H9 (cell line): ENCODE measurements at places on chromosomes 5 and 9.

GRCh38 chr5:113166852-113167366, 190.3 kb downstream of the DCP2 start:
- H3K4me1 ChIP-seq = no peaks in the 10 kb centered on the region; the same call in 1 of the 2 replicates
- H3K27ac ChIP-seq = no peak overlapping the region
- no peaks in the 10 kb centered on the region for H3K27me3 ChIP-seq
- H3K36me3 ChIP-seq = no peaks in the 10 kb centered on the region

- no peaks in the 10 kb centered on the region for H3K27me3 ChIP-seq
- H3K27ac ChIP-seq = no peak overlapping the region
- peaks cover 36% of the 10 kb centered on the region for H3K36me3 ChIP-seq
- H3K4me1 ChIP-seq = no peaks in the 10 kb centered on the region
- no peak for DNase-seq
- H3K4me3 ChIP-seq = no peak overlapping the region
These were observed 49.1 kb downstream of the JADE2 start for GRCh38 chr5:134574521-134574920.

DNA sequence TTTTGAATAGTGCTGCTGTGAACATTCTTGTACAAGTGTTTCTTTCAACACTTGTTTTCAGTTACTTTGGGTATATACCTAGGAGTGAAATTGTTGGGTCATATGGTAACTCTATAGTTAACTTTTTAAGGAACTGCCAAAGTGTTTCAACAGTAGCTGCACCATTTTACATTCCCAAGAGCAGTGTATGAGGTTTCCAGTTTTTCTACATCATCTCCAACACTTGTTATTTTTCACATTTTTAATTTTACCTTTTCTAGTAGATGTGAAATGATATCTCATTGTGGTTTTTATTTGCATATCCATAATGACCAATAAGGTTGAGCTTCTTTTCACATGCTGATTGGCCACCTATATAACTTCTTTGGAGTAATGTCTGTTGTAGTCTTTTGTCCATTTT, 40.0 kb upstream of the FOXE1 start:
- no peaks in the 10 kb centered on the region for H3K27me3 ChIP-seq
- no peak for DNase-seq
- H3K36me3 ChIP-seq = no peaks in the 10 kb centered on the region
- H3K27ac ChIP-seq = no peak overlapping the region
- H3K4me3 ChIP-seq = no peak overlapping the region

- no peak overlapping the region for H3K27ac ChIP-seq
- H3K36me3 ChIP-seq = no peaks in the 10 kb centered on the region; the same call in 2 of the 3 replicates
- H3K27me3 ChIP-seq = peaks cover 13% of the 10 kb centered on the region; the same call in 1 of the 2 replicates
- peak overlapping the region; percentile 68 for H3K4me3 ChIP-seq
- H3K4me1 ChIP-seq = peaks cover 4% of the 10 kb centered on the region; the same call in 1 of the 2 replicates
- no peak for DNase-seq
These were observed 980 bp upstream of the RHOBTB3 start for GRCh38 chr5:95730011-95730700.

- no peaks in the 10 kb centered on the region for H3K27me3 ChIP-seq
- no peak overlapping the region for H3K27ac ChIP-seq
- H3K36me3 ChIP-seq = no peaks in the 10 kb centered on the region
- 0 out of 2 replicates have a peak, but pooled peaks cover 5% of the 10 kb centered on the region for H3K4me1 ChIP-seq
These were observed 233.8 kb upstream of the FBXL7 start for GRCh38 chr5:15266229-15266628.

GRCh38 chr9:98570055-98570454, 138.7 kb downstream of the GABBR2 start:
- H3K27me3 ChIP-seq = no peaks in the 10 kb centered on the region
- H3K27ac ChIP-seq = no peak overlapping the region
- DNase-seq = no peak
- no peak overlapping the region for H3K4me3 ChIP-seq
- no peaks in the 10 kb centered on the region for H3K4me1 ChIP-seq
- no peaks in the 10 kb centered on the region for H3K36me3 ChIP-seq

- no peaks in the 10 kb centered on the region for H3K27me3 ChIP-seq
- DNase-seq = no peak
- H3K27ac ChIP-seq = no peak overlapping the region
These were observed 222.9 kb upstream of the MEF2C start for GRCh38 chr5:89105836-89106235.

- DNase-seq = no peak
- no peak overlapping the region for H3K4me3 ChIP-seq
- H3K27ac ChIP-seq = no peak overlapping the region
- H3K36me3 ChIP-seq = no peaks in the 10 kb centered on the region
- H3K4me1 ChIP-seq = no peaks in the 10 kb centered on the region
These were observed 215.3 kb downstream of the SPOCK1 start for GRCh38 chr5:137283801-137284200.

DNA sequence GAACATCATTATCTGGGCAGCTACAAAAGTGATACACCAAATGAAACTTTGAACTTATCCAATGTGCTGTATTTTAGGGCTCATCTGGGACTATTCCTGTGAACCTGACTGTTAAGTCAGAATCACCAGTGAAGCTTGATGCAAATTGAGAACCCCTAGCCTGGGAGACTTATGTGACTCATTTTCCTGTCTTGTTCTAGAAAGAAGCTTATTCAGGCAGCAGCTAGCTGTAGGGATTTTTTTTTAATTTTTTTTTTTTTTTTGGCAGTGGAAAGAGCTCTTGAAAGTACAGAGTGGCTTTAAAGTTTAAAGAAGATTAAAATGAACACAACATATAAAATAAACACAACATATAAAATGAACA, 81.1 kb upstream of the TNFAIP8 start:
- no peak overlapping the region for H3K4me3 ChIP-seq
- DNase-seq = no peak
- H3K36me3 ChIP-seq = 0 out of 3 replicates have a peak, but pooled peaks cover 1% of the 10 kb centered on the region
- H3K4me1 ChIP-seq = 0 out of 2 replicates have a peak, but pooled peaks cover 2% of the 10 kb centered on the region
- H3K27ac ChIP-seq = no peak overlapping the region

DNA sequence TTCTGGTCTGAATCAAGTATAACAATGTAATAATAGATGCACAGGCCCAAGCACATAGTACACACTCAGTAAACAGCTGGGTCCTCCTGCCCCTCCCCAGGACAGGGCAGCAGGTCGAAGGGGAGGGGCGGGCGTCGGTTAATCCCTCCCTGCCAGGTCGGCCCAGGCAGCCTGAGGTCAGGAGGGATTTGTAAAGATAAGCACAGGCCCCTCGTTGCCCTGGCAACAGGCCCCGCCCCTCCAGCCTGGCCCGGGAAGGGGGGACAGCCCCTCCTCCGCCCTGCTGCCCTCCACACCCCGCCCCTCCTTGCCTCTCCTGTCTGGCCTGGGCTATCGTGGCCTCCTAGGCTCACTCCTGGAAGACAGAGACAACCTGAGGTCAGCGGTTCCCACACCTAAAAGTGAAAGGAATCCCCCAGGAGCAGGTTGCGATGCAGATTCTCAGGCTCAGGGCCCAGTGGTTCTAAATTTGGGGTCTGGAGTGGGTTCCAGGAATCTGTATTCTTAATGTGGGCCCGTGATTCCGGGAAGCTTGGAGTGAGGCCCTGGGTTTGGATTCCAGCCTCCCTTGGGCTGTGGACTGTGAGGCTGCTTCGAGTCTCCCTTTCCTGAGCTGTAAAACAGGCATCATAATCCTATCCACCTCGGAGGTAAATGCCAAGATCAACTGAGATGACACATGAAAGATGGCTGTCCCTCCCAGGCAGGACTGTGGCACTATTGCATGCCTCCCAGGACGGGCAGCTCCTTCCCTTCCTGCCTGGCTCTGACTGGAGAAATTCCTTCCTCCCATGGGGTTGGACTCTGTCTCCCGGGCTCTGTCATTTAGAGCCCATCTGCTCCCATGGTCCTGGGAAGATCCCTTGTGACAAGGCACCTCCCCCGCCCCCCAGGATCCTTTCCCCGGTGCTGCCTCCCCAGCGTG, 4.4 kb downstream of the CRB2 start:
- DNase-seq = peak; percentile 99
- H3K27ac ChIP-seq = no peak overlapping the region
- peaks cover 16% of the 10 kb centered on the region; the same call in 1 of the 2 replicates for H3K4me1 ChIP-seq
- H3K27me3 ChIP-seq = no peaks in the 10 kb centered on the region; the same call in 1 of the 2 replicates
- H3K36me3 ChIP-seq = no peaks in the 10 kb centered on the region; the same call in 1 of the 2 replicates

- no peaks in the 10 kb centered on the region for H3K27me3 ChIP-seq
- H3K4me3 ChIP-seq = no peak overlapping the region
- no peak overlapping the region for H3K27ac ChIP-seq
- H3K36me3 ChIP-seq = no peaks in the 10 kb centered on the region
- peaks cover under 1% of the 10 kb centered on the region; the same call in 1 of the 2 replicates for H3K4me1 ChIP-seq
These were observed 76.9 kb upstream of the ZNF608 start for GRCh38 chr5:124823380-124823779.

DNA sequence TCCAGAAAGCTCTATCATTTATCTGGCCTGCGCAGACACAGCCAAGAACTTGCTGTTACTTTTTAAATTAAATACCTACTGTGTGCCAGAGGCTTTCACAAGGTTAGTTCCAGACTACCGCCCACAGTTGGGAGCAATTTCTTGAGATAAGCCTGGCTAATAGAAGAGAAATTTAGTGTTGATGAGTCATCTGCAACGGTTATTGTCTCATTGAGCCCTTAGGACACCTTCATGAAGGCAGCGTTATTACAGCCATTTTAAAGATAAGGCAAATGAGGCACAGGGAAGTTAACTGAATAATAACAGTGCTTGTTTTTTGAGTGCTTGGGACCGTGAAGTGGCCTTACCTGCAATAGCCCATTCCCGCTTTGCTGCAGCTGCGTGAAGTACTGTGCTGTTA, 292.9 kb upstream of the MSX2 start:
- H3K4me1 ChIP-seq = no peaks in the 10 kb centered on the region
- no peak for DNase-seq
- no peak overlapping the region for H3K4me3 ChIP-seq
- H3K27me3 ChIP-seq = no peaks in the 10 kb centered on the region
- no peaks in the 10 kb centered on the region for H3K36me3 ChIP-seq

GRCh38 chr5:107330903-107331302, 339.8 kb downstream of the EFNA5 start:
- H3K4me3 ChIP-seq = no peak overlapping the region
- H3K36me3 ChIP-seq = no peaks in the 10 kb centered on the region
- no peaks in the 10 kb centered on the region for H3K27me3 ChIP-seq
- DNase-seq = no peak
- H3K4me1 ChIP-seq = no peaks in the 10 kb centered on the region
- no peak overlapping the region for H3K27ac ChIP-seq

DNA sequence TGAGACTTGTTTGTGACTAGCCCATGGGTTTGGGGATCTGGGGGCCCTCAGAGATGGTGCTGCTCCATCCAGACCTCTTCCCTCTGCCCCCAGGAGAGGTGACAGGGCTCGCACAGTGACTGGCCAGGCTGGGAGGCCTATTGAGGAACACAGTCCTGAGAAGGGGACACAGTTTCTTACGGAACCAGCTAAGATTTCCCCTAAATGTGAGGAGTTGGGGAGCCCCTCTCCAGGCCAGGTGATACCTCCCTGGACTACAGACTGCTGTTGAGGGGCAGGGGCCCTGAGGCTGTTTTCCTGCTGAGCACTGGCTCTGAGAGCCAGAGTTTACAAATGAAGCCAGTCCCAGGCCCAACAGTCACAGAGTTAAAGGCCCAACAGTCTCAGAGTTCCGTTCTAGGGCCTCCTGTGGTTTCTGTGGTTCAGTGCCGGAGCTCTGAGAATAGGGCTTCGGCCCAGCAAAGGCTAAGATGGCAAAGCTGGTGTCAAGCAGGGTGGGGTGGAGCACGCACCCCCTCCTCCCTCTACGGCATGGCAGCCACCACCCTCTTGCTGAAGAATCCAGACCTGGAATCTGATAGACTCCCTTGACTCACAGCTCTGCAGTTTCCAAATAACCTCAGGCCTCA, 1.1 kb upstream of the SEMA4D start:
- no peaks in the 10 kb centered on the region for H3K27me3 ChIP-seq
- H3K36me3 ChIP-seq = no peaks in the 10 kb centered on the region
- DNase-seq = no peak
- H3K4me3 ChIP-seq = no peak overlapping the region; the same call in 1 of the 2 replicates

DNA sequence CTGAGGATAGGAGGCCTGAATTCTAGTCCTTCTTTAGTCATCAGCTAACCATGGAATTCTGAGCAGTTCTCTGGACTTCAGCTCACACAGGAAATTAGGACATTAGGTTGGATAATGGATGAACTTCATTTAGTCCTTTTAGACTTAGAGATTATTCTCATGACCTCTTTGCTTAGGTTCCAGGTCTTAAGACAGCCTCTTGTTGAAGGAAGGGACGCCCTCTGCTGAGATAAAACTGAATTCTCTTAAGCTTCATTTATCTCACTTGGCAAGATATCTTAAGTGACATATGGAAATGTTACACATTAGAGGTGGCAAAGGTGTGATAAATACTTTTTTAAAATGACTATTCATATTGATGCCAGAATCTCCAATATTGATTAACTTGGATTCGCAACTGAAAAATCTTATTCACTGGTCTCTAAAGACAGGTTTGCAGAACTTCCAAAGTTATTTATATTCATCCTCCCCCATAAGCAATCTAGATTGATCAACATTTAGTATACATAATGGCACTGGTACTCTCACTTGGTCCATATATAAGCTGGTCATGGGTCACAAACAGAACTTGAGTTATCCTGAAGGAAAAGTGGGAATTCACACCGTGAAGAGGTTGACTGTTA, 16.9 kb upstream of the ZNF366 start:
- H3K36me3 ChIP-seq = no peaks in the 10 kb centered on the region
- DNase-seq = no peak
- no peaks in the 10 kb centered on the region for H3K27me3 ChIP-seq

GRCh38 chr5:56460681-56461191, 227.6 kb upstream of the ANKRD55 start:
- no peaks in the 10 kb centered on the region for H3K36me3 ChIP-seq
- H3K27ac ChIP-seq = no peak overlapping the region
- peaks cover 11% of the 10 kb centered on the region; the same call in 1 of the 2 replicates for H3K4me1 ChIP-seq

DNA sequence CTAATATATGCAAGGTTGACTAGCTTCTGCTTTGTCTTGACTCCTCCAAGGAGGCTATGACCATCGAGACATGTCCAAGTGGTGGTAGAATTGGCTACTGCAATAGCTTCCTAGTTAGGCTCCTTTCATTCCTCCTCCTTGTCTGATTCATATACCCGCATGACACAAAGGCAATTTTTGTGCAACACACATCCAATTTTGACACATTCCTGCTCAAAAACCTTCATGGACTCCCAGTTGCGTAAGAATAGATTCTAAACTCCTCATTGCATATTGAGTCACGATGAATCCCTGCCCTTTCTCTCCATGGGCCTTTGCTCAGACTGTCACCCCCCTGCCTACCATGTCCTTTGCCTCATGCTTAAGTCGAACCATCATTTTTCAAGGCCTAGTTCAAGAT, 344.5 kb downstream of the ACTL7B start:
- H3K27ac ChIP-seq = no peak overlapping the region
- no peaks in the 10 kb centered on the region; the same call in 2 of the 3 replicates for H3K36me3 ChIP-seq
- H3K4me1 ChIP-seq = no peaks in the 10 kb centered on the region
- H3K4me3 ChIP-seq = no peak overlapping the region

GRCh38 chr5:153988510-153988909, 50.2 kb downstream of the FAM114A2 start:
- no peaks in the 10 kb centered on the region for H3K27me3 ChIP-seq
- H3K4me1 ChIP-seq = no peaks in the 10 kb centered on the region
- no peak for DNase-seq

DNA sequence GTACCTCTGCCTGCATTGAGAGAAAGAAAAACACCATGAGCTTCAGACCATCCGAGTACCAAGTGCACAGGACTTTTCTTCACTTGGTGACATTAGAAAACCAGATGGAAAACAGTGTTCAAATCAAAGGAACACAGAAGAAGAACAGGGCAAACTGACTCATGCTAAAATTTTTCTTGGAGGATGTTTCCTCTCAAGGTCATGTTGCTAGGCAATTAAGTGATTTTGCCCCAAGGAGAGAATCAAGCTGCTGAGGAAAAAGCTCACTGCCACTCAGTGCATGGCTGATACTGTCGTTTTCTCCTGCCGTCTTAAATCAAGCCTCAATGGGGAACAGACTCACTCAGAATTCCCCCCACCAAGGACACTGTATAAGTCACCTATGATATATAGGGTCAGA, 57.9 kb upstream of the SIMC1 start:
- no peak overlapping the region for H3K4me3 ChIP-seq
- DNase-seq = no peak
- no peaks in the 10 kb centered on the region; the same call in 1 of the 2 replicates for H3K27me3 ChIP-seq
- no peaks in the 10 kb centered on the region for H3K4me1 ChIP-seq
- no peak overlapping the region for H3K27ac ChIP-seq
